ENCODE measurements at places on chromosomes 13 and 19. TPM values are rescaled to one million over a fixed set of nuclear protein-coding genes. Genes with fewer than 3 reads are reported as not detected.

GRCh38 chr19:55493052-55493644 is 4.9 kb downstream of the SSC5D start:
- DNase-seq = no peak

NCR1 gene
- polyA plus RNA-seq = not detected

DNA sequence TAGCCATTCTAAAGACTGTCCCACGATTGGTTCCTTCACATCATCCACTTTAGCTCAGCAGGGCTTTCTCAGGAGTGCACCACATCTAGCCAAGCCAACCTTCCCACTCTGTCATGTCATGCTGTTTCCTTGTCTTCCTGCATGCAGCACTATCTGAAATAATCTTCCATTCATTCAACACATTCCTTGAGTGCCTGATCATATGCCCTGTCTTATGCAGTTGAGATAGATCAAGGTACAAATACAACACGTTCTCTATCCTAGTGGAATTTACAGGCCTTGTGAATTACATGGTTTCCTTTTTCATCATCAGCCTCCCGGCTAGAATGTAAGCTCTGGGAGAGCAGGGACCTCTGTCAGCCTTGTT is 6.8 kb upstream of the MRPS31 start:
- no peak for DNase-seq

- no peak for DNase-seq
Measured at GRCh38 chr13:40648040-40648439, 18.4 kb downstream of the FOXO1 start.

LYL1 gene
- polyA plus RNA-seq = 2.4 TPM

GRCh38 chr13:93996481-93996880 is 483.0 kb downstream of the DCT start:
- no peak for DNase-seq

ZNF888 gene
- polyA plus RNA-seq = 2.5 TPM

THSD1 gene
- polyA plus RNA-seq = 0.46 TPM

FFAR3 gene
- polyA plus RNA-seq = not detected

WIZ gene
- polyA plus RNA-seq = 0.91 TPM

DNA sequence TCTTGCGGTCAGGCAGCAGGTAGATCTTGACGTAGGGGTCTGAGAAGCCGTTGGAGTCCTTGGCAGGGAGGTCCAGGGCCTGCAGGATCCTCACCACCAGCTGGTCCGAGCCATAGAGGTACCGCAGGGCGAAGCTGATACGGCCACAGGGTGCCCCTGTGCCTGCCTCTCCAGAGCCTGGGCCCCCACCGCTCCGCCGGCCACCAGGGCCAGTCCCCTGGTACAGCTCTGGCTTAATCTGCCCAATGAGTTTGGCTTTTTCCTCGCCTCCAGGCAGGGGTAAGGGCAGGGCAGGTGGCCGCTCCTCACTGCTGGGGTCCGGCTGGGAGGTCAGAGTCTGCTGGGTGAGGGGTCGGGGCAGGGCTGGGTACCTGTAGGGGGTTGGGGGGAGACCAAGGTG is 9.9 kb downstream of the SYT3 start:
- DNase-seq = no peak

PPFIA3 gene
- 0.15 TPM for polyA plus RNA-seq

DNA sequence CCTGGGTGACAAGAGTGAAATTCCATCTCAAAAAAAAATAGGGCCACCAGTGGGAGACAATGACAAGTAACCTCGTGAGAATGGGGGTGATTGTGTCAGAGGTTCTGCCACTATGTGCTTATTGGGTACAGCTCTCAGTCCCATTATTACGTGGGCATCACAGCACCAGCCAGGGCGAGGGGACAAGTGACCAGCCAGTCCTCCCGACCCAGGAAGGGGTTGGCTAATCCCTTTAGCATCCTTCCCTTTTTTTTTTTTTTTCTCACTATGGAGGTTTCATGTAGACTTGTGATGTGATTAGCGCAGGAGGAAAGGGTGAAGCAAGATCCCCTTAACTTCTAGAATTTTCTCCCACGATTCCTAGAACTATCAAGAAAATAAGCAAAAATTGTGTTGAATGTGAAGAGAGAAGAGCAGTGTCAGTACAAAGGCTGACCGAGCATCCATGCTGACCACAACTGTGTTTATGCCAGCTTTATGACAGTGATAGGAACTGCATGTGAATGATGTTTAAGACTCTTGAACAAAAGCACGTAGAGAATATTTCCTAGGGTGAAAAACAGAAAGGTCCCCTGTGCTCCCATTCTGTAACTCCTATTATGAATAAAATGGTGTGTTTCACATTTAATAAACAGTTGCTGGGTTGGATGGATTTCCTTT is 50.0 kb downstream of the ALOX5AP start:
- DNase-seq = no peak
